Activated CD4-positive, alpha-beta T cell treated with anti-CD3 and anti-CD28 coated beads, Interleukin-2, amount 50 U/mL, for 16 hours (primary cell): ENCODE measurements at places on chromosomes 6 and 20.
A peak's percentile ranks its signal among the peaks of the same experiment; 100 is the strongest.

- no peak for DNase-seq
Observed at GRCh38 chr6:408148-408547, 16.6 kb downstream of the IRF4 start.

- DNase-seq: no peak
Observed at GRCh38 chr20:10562899-10563298, 110.9 kb downstream of the JAG1 start.

DNA sequence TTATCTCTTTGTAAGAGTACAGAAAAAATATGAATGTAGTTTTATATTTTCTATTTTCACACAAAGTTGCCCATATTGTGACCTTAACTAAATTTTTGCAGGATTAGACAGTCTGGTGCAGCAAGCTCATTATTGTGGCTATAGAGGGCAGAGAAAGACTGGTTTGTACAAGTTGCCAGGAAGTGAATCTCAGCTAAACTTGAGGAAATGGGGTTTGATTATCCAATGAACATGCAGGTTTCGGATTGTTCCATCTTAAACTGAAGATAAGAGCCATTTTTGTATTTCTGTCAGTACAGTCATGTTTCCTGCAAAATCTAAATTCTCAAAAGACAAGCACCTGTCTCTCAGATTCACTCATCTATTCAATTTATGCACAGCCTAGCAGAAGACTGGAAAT, 390.9 kb downstream of the MMUT start:
- no peak for DNase-seq

GRCh38 chr6:85137865-85138264, 312.0 kb upstream of the NT5E start:
- no peak for DNase-seq

DNA sequence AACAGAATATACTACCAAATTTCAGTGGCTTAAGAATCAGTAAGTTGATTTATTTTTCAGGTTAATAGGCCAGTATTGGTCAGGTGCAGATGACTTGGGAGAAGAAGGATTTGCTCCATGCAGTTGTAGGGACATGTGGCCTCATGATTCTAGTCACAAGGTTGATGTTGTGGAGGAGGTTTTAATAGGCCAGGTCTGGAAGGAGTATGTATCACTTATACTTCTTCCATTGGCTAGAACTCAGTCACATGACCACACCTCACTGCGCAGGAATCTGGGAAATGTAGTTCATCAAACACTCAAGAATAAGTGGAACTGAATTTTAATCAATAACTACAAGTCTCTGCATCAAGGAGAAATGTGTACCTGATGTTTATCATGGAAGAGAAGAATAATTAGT, 281.5 kb upstream of the QKI start:
- DNase-seq: no peak

- DNase-seq: peak; percentile 61
Observed at GRCh38 chr6:129730477-129731165, 20.6 kb upstream of the ARHGAP18 start.
